ENCODE measurements at places on chromosomes 2 and 18.

GRCh38 chr18:35071819-35072247 lies 30.6 kb downstream of the MAPRE2 start:
- no peak for DNase-seq

DNA sequence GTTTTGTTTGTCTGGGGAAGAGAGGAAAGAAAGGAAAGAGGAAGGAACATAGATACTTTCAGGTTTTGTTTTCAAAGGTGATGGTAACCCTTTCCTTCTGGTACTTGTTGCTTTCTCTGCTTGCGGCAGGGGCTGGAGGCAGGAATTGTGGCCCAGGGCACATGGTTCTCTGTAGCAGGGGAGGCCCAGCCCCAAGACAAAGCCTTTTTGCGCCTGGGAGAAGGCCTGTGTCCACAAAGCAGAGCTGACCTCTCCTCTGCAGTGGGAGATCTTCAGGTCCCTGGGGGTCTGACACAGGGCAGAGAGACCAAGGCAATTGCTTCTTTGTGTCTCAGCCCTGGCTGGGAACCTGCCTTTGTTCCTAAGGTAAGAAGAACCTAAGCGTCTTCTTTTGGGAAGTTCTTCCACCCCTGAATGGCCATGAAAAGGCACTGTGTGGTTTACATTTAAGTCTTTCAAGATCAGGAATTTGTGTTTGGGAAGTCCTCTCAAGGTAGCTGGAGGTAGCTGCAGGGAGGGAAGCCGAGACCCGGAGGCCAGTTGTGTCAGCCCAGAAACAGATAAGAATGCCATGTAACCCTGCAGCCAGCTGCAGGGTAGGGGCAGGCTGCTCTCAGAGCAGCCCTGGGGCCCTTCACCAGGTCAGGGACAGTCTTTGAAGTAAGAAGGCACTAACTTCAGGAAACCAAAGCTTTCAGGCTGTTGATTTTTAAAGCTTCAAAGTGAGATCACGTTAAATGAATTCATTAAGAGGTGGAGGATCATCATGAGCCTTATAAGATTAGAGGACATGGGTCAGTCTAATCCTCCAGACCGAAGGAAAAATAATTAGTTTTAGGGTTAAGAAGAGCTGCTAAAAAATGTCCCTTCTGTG lies 119.3 kb downstream of the STPG4 start:
- no peak for DNase-seq

GRCh38 chr18:500632-501405 lies at the start of gene COLEC12:
COLEC12 (minus strand) TSS chr18:500701; CDS start chr18:500514, 187 bp downstream.
- no peak for DNase-seq

- DNase-seq, result no peak
Measured at GRCh38 chr18:22167471-22168241, 1.7 kb upstream of the GATA6 start.

DNA sequence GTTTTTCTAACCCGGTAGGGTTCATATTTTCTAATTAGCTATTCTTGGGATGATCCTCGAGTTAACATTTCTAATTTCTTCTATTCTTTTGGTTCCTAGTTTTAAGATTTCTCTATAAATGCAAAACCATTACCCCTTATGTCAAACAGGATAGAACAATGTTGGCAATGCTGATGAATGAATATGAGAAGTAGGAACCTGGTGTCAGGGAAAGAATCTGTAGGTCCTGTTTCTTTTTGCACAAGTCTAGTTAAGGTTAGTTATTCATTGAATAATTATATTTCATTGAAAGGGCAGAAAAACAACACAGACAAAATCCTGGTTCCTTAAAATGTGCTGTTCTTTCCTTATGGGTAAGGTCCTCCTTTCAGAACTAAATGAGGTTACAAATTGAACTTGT lies 766.4 kb upstream of the FAM98A start:
- DNase-seq, result no peak

DNA sequence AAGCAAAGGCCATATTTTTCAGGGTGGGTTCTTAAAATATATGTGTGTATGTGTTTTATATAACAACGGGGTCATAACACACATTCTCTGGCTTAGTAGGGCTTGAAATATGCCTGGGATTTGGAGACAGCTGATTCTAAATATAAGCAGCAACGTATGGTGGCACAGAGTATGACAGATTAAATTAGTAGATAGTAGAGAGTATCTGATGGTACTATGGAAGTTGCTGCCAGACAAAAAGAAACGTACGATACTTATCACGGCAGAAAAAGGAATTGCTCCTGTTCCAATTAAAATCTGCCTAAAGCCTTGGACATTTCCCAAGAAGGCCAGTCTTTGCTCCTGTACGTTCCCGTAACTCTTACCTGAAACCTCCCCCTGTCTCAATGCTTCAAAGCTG lies 607.9 kb upstream of the ID2 start:
- DNase-seq, result no peak

- no peak for DNase-seq
Measured at GRCh38 chr2:241975593-241976284, 106.2 kb downstream of the RTP5 start.

DNA sequence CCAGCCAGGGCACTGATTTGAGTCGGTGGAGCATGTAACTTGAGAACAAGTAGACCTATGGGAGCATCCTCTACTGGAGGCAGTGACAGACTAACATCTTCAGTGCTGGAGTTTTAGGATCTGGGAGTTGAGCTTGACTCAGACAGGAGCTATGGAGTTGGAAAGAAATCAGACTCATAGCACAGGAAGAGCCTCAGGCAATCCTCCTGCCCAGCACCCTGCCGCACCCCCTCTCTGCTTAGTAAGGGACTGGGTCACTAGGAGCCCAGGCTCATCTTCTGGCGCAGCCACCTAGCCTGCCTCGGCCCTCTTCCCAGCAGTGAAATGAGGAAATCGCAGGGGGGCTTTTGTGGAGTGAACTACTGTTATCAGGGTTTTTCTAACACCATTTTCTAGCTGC lies 3.6 kb downstream of the ARID5A start:
- DNase-seq, result no peak

DNA sequence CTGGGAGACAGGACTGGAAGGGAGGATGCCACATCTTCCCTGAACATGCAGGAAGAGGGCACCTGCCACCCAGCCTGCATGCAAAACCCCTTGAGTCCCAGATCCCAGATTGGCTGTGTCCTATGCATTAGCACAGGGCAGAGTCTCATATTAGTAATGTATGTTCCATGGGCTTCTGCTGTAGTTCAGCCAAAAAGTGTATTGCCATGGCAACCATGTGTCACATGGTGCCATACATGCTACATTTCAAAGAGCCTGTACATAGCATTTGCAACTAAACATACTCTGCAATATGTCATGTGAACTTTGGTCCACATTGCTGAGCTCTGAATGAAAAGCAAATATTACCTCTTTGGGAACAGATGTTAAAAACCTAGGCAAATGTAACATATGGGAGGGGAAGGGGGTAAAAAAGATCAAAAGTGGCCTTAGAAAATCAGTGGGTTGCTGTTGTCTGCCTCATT lies 78.4 kb downstream of the DPP4 start:
- DNase-seq, result no peak

GRCh38 chr2:226211439-226211838 lies 588.2 kb downstream of the IRS1 start:
- no peak for DNase-seq

DNA sequence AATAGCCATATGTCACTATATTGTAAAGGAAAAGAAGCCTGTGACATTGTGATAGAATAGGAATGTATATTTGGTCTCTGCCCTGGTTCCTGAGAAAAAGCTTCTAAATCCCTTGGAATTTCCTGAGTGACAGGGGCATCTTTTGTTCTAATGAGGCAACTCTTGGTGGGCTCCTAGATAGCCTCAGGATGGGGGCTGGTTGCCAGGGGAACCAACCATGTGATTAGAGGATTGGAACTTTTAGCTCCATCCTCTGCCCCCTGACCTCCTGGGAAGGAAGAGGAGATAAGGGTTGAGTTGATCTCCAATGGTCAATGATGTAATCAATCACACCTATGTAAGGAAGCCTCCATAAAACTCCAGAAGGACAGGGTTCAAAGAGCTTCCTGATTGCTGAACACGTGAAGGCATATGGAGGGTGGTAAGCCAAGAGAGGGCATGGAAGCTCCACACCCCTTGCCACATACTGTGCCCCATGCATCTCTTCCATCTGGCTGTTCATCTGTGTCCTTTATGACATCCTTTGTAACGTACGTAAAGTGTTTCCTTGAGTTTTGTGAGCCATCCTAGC lies 2.9 kb upstream of the ME2 start:
- no peak for DNase-seq

- DNase-seq, result no peak
Measured at GRCh38 chr2:172555272-172555521, 693 bp upstream of the PDK1 start.

DNA sequence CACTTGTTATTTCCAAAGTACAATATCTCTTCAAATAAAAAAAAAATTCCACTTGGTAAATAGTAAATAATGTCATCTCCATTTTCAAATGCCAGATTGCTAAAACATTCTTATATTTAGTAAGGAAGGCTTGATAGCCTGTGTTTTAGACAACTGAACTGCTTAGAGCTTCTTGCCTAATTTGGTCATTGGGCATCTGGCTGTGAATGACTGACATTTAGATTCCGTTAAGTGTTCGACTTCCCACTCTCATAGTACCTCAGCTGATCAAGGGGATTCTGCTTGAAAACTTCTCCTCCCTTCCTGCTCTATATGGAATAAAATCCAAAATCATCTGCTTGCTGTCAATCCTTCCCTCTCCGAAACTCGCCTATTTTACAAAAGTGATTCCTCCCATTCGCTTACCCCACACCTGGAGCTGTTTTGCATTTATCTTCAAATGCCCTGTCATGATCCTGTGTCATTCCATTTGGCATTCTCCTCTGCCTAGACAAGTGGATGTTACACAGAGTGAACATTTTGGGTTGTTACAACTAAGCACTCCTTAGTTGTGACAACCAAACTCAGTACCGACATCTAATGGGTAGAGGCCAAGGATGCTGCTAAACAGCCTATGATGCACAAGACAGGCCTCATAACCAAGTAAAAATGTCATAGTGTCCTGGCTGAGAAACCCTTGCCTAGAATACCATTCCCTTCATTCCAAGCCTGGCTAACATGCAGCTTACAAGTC lies 181.0 kb downstream of the CDH2 start:
- no peak for DNase-seq

DNA sequence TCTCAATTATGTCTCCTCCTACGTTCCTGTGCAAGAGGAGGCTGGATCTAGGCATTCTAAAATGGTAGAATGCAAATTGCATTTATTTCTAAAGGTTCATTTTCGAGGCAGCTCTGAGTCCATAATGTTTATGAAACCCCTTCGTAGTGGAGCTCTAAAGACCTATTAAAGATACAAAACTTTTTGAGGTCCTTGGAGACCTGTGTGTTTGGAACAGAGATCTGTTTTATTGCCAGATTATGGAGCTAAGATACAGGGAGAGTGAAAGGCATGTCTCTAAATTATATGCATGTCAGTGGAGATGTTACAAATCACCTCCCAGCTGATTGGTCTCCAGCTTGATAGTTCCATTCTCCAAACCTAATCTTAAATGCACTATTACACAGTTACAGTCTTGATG lies 335.8 kb downstream of the GULP1 start:
- no peak for DNase-seq

- no peak for DNase-seq
Measured at GRCh38 chr18:77250501-77250925, 865 bp downstream of the GALR1 start.

- DNase-seq, result no peak
Measured at GRCh38 chr2:205138735-205139134, 543.6 kb upstream of the NRP2 start.

GRCh38 chr18:45771587-45772480 lies 47.9 kb downstream of the SLC14A1 start:
- no peak for DNase-seq

- no peak for DNase-seq
Measured at GRCh38 chr18:63881851-63882250, 5.7 kb upstream of the SERPINB2 start.

- no peak for DNase-seq
Measured at GRCh38 chr2:29601872-29602271, 319.5 kb downstream of the ALK start.

DNA sequence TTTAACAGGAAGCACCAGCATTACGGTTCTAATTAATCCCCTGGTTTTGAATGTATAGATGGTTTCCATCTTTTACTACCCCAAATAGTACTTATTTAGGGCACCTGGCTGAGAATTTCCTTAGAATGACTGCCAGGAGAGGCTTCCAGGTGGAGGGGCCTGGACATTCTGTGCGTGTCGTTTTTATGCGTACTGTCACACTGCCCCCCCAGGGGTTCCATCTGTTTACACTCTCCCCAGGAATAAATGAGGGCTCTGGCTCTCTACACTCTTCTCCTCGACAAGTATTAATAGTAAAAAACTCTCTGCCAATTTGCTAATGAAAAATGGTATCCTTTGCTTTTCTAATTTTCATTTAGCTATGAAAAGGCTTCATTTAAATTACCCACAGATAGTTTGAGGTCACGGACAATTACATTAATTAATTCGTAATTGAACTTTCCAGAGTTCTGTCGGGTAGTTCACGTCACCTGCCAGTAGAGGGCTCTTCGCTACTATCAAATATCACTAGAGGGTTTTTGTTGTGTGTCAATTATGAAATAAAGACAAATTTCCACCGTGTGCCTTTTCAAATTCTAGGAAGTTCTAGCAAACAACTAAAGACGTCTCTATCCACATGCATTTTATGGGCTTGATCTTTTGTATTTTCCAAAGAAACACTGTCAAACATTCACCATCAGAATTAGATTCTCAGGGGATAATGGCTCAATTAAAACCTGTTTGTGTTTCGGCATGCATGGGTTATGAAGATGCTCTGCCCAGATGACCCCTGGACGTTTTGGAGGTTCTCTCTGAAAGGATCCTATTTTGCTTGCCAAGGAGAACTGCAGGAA lies 88.8 kb upstream of the ASB18 start:
- peak; percentile 29 for DNase-seq

DNA sequence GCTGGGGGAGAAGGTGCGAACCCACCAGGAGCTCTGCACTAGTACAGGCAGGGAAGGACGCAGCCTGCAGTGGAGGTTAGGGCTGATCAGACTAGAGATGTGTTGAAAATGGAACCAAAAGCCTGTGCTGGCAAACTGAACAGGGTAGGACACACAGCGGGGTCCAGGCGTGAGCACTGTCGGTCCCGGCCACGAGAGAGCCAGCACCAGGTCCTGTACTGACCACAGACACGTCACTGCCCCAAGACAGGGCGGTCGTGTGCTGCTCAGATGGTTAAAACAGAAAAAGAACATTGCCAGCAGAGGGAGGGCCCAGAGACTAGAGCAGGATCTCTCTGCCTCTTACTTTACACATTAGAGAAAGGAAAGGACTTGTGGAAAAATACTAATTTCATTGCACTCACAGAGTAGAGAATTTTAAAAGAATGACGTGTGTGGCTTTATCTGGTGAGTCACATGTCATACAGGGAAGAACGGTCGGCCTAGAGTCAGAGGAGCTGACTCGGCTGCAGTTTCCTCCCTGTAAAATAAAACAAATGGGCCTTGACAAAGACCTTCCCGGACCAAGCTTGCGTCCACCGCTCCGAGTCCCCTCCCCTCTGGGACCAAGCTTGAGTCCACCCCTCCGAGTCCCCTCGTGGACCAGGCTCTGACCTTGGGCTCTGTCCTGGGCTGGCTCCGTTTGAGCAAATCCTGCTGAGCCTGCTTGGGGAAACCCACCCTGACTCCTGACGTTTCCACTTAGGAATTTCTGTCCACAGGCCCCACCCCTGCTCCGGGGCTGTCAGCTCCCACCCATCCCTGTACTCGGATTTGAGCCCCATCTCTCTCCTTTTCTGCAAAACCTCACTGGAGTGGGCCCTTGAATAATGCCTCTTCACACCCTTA lies 16.7 kb upstream of the ADI1 start:
- no peak for DNase-seq

- no peak for DNase-seq
Measured at GRCh38 chr2:197322724-197323720, 12.4 kb upstream of the ANKRD44 start.

GRCh38 chr2:10665833-10666232 lies 23.9 kb downstream of the NOL10 start:
- no peak for DNase-seq

GRCh38 chr2:53473775-53474311 lies 293.8 kb upstream of the CHAC2 start:
- DNase-seq, result no peak

All from stimulated activated CD4-positive, alpha-beta T cell treated with anti-CD3 and anti-CD28 coated beads, Interleukin-4, amount 100 ng/mL, for 1 hour (primary cell).